ENCODE measurements at places on chromosomes 13 and 19. TPM values are rescaled to one million over a fixed set of nuclear protein-coding genes. Genes with fewer than 3 reads are reported as not detected.

ZNF442 gene
- 2.8 TPM for total RNA-seq

DNA sequence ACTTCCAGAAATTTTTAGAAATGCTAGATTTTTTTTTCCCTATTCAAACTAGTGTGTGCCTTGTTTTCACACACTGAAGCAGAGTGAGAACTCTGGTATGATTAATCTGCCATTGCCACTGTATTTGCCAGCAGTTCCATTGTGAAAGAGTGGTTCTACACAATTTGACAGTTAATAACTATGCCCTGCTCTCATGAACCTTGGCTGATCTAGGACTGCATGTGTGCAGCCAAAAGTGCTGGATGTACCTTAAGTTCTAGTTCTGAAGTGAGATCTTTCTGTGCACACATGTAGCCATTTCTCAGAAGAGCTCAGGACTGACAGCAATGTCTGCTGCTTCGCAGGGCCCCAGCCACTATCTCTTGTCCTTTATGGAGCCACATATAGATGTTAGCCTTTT is 328.2 kb upstream of the SPRY2 start:
- no peak for DNase-seq

- DNase-seq = peak; percentile 81
Measured at GRCh38 chr19:41774515-41774980, 19.2 kb downstream of the CEACAM6 start.

DNA sequence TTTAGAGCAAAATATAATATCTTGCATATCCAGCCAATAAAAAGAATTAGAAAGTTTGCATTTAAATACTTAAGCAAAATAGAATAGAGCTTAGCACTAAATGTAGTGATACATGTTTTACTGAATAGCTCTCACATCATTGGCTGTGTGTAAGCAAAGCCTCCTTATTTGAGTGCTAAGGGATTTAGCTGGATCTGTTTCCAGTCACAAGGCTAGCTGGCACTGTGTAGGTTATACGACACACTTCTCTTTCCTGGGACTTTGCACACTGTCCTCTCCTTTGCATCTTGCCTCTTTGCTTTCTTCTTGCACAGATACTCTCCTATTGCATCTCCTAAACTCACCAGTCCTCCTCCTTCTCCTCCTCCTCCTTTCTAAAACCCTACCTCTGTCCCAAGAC is 423.8 kb downstream of the KLF5 start:
- DNase-seq = no peak

DNA sequence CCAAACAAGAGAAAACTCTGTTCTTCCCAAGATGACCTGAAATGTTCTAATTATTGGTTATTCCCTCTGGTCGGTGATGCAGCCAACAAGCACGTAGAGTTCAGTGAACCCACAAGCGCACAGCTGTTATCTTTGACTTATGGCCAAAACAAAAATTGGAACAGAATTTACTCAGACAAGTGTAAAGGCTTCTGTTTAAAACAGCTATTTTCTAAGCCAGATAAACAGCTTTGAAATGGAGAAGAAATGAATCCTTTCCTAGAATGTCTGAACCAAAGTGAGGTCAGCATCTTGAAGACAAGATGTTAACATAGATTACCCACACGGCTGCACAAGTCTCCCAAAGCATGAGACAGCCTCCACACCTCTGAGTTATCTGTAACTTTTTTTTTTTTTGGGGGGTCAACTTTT is 669.2 kb downstream of the DIAPH3 start:
- DNase-seq = no peak

Measured in natural killer cell (primary cell).